NCI-H1105 (cell line): ENCODE measurements at places on chromosomes 5 and 9.

GRCh38 chr9:81073821-81074220 lies 615.5 kb downstream of the TLE1 start:
- DNase-seq: no peak

DNA sequence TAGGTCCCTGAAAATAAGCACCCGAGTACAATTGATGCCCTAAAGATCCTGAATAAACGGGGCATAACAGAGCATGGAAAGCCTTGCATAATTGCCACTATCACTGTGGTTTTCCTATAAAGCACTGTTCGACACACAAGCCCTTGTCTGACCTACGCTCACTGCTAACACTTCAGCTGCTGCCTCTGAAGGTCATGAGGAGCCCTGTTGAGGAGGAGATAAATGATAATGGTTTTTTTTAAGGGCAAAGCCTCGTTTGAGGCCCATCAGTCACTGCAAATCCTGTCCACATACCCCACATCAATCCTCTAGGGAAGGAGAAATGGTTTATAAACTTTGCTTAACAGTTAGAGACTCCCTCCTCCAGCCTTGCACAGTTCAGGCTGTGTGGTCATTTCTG lies 35.1 kb downstream of the GABBR2 start:
- no peak for DNase-seq

- DNase-seq: no peak
Measured at GRCh38 chr9:114602620-114603019, 8.5 kb upstream of the TMEM268 start.

DNA sequence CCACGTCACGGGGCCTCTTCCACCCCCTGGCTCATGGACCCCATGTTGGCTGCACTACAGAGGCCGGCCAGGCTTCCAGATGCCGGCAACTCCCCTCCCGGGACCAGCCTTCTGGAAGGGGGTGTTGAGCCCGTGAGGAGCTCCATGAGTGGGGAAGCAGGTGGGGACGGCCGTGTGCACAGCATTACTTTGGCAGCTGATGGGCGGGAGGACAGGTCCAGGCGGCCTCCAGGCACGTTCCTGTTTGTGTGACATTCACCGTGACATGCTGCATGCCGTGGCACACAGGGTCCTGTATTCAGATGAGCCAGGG lies 29.1 kb upstream of the ABO start:
- no peak for DNase-seq

DNA sequence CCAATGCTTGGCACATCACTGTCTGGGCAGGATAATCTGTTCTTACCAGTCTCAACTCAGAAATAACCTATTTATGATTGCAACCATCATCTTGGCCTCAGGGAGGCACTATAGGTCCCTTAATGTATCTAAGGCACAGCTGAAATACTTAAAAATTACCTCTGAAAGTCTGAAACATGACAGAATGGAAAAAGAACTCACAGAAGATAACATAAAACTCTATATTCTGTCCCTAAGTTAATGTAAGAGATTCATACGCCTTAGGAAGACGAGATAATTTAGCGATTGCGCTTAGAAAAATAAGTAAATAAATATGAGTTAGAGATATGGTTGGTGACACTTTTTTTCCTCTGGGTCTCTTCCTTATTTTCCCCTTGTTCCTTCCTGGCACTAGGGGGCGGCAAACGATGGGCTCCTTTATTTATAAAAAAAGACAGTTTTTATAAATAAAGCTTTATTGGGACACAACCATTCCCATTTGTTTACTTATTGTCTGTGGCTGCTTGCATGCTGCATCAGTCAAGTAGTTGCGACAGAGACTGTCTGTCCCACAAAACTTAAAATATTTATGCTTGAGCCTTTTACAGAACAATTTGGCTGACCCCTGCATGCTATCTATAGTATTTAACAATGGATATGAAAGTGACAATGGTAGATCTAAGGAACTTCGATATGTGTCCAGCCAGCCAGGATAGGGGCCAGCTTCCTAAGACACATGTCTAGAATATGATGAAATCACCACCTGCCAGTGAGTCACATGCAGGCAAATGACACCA lies 79.6 kb downstream of the PDE4D start:
- DNase-seq: peak; percentile 4

DNA sequence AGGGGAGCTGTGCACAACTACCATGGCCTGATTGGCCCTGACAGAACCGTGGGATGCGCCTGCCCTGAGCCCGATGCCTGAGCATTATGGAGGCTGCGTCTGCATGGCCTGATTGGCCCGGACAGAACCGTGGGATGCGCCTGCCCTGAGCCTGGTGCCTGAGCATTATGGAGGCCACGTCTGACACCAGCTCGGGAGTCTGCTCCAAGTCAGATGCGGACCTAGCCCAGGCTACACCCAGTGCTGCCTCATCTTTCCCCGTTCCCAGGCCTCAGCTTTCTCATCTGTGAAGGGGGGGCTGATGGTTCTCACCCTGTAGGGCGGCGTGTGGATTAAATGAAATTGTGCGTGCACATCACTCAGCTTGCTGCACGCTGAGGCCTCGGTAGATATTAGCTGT lies 7.3 kb downstream of the CEP72 start:
- no peak for DNase-seq

- no peak for DNase-seq
Measured at GRCh38 chr5:59738024-59738423, 155.5 kb downstream of the PDE4D start.

DNA sequence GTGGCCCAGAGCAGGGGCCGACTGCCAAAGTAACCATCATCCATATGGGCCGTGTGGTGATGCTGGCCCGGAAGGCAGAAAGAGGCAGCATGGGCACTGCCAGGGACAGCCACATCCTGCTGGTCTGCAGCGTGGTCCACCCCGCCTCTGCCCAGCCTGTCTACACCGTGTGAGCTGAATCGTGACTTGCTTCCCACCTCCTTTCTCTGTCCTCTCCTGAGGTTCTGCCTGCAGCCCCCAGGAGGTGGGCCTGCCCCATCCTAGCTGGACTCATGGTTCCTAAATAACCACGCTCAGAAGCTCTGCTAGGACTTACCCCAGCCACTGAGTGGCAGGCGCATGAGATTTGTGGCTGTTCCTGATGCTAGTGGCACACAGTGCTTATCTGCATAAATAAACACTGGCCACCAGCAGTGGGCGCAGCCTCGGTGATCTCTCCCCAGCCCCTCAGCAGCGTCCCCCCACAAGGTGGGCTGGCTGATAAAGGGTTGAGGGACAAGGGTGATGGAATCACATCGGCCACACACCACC lies 22.6 kb upstream of the SUSD3 start:
- DNase-seq: no peak

GRCh38 chr9:87498046-87498810 lies 561 bp downstream of the DAPK1 start:
- DNase-seq: peak; percentile 49

DNA sequence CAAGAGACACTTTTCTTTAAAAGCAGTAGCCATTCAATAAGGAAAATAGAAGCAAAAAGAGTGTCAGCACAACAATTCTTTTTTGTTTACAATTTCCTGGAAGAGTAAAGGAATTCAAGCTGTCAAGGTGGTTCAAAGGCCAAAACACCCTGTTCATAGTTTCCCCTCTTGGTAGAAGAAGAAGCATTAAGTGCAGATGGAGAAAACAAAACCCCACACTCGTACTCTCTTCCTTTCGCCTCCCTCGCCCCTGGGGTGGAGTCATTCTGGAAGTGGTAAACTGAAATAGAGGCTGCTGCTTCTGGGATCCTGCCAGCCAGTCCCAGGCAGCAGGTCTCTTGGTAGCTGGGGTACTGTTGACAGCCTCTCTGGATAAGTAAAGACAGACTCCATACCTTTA lies 105.0 kb downstream of the ANKRD55 start:
- DNase-seq: no peak

DNA sequence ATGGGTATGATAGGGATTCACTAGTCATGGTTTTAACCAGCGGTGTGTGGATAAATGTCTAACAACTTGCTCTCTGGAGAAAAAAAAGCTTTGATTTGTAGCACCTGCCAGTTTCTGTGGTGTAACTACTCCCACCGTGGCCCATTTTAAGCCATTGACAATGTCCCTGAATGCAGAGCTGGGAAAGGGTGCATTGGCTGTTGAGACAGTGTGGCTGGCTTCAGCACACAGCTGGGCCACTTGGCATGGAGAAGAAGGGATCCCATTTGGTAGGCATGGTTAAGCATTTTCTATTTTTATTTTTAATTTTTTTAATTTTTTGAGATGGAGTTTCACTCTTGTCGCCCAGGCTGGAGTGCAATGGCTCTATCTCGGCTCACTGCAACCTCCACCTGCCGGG lies 31.5 kb upstream of the SYNPO start:
- DNase-seq: no peak

DNA sequence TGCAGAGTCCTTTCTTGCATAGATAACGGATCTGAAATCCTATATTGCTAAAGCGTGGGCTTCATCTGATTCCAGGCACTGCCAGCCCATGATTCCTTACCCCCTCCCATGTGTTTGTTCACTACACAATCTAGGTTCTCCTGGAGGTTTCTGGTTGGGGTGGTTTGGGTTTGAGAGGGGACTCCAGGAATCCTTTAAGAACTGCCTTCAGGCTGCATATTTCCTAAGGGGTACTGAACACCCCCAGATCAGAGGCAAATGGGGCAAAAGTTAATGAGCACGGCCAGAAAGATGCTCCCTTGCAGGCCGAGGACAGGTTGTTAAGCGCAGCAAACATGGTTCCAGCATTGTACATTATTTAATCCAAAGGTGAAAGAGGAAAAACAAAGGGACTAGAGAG lies 9.9 kb downstream of the NR2F1 start:
- no peak for DNase-seq

- DNase-seq: no peak
Measured at GRCh38 chr5:14009575-14009974, 65.1 kb upstream of the DNAH5 start.

DNA sequence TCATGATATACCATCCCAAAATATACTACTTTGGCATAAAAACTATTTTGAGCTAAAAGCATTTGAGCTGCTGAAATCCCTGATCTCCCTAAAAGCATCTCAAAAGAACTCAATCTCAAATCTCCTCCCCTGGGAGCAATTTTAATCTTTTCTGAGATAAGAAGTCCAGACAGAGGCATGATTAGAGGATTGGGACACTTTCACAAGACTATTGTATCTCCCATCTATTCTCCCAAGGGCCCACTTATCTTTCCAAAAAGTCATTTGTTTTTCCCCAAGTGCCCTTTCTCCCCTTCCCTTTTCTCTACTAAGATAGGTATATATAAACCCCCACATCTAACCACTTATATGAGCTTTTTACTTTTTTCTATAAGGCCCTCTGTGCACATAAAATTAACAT lies 79.7 kb downstream of the ALDH7A1 start:
- DNase-seq: no peak

GRCh38 chr9:124420991-124421543 lies 5.8 kb upstream of the PSMB7 start:
- DNase-seq: peak; percentile 94

DNA sequence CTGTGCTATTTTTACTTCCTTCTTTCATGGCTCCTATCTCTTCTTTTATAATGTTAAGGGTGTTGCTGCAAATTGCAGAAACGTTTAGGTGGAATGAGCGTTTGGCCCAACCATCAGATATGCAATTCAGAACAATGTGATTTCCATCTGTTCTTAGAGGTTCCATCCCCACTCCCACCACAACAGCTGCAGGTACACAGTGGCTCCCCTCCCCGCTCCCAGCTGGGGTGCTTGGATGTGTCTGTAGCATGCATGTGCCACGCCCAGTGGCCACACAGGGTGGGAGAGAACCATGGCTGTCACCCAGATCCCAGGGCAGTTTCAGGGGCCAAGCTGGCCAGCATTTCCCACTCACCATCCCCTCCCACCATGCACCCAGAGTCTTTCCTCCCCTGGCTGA lies 62.2 kb downstream of the ACTL7B start:
- no peak for DNase-seq

GRCh38 chr5:173324115-173325001 lies 3.9 kb downstream of the STC2 start:
- DNase-seq: peak; percentile 81

- peak; percentile 4 for DNase-seq
Measured at GRCh38 chr9:86876621-86877196, 70.6 kb downstream of the GAS1 start.

DNA sequence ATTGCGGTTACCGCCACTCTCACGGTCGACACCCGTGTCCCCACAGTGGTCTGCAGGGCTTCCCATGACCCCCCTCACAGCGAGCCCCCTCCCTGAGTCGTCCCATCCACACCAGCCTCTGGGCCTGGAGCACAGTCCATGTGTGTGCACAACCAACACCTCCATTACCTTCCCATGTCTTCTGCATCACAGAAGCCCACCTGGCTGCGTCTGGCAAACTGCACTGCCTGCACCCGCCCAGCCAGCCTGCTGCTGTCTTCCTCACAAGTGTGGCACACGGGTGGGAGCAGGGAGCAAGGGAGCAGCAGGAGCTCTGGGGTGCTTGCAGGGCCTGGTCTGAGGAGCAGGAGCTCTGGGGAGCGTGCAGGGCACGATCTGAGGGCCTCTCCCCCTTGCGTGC lies 415.3 kb upstream of the IRX4 start:
- DNase-seq: no peak

GRCh38 chr9:69149321-69149807 lies 24.7 kb upstream of the TJP2 start:
- no peak for DNase-seq

DNA sequence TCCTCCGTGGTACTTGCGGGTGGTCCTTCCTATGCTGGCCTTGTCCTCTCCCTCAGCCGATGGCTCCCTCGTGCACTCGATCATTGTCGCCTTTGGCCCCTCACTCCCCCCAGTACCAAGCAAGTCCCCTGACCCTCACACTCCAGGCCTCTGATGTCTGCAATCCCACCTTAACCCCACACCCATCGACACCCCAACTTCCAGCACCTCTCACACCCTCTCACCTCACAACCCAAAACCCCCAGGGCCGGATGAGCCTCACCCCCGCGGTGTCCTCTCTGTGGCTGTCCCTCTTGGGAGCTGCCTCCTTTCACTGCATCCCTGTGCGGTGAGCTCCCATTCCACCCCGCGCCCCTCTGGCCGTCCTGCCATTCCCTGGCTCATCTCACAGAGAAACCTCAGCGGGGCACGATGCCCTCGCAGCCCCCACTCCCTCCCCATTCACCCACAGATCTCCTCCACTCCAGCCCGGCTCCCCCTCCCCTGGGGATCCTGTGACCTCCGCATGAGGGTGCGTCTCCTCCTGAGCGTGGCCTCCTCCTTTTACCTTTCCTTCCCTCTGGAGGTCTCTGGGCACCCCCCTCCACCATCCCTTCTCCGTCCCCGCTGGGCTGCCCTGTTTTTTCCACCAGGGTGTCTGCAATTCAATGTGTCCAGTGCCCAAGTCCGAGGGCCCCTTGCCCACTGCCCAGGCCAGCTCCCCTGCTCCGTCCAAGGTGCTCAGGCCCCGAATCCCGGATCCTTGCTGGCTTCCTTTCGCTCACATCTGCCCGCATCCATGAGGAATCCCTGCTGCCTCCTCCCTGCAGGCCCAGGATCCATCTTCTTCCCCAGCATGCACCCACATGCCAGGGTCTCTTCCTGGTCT lies 15.8 kb upstream of the RNU6ATAC start:
- DNase-seq: no peak

DNA sequence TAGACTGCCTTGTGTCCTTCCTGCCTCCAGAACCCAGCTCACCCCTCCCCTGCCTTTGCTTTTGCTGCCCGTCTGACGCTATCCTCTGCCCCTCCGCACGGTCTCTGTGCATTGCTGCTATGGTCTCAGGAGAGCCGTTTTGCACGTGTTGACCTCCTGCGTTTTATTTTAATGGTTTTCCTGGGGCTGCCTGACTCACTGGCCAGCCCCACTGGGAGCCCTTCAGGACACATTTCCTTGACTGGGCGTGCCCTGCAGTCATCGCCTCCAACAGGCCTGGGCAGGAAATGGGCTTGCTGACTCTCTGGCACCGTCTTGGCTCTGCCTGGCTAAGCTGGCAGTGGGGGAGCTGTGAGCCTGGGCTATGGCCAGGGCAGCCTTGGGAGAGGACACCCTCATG lies 17.9 kb upstream of the ASS1 start:
- DNase-seq: no peak
